ENCODE measurements at places on chromosomes 2 and 18. TPM values are rescaled to one million over a fixed set of nuclear protein-coding genes. Genes with fewer than 3 reads are reported as not detected.

GRCh38 chr2:227058888-227059399 lies 105.1 kb downstream of the COL4A4 start:
- no peak for DNase-seq

GRCh38 chr2:4012197-4012596 lies 308.8 kb downstream of the DCDC2C start:
- no peak for DNase-seq

DNA sequence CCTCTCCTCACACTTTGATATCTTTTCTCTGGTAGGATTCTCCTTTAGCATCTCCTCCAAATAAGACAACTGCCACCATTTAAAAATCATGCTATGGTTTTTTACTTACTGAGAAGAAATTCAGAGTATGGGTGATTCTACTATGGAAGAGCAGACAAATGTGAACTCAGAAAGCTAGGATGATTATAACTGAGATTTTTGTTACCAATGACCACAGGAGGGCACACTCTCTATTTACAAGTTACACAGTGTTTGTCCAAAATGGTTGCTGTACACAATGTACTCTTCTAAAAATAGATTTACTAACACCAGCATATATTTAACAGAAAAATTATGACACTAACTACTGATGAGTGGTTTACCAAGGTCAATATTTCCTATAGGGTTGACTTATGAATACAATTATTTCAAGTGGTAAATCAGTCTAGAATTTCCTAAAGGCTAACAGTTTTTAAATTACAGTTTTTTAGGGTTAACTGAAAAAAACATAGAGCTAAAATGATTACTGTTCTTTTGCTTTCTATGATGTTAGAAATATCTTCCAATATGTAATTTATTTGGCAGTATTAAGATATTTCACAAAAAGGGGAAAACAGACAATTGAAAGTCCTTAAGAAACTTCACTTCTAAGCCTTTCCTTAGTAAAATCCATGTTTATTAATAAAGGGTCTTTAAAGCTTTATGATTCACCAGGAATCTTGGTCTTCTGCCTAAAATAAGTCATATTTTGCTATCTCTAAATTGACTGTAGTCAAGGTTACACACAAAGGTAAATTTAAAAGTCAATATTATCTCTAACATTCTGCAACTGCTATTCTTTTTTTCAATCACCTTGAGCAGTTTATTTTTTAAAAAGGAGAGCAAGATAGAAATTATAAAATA lies 57.2 kb downstream of the MAP4K3 start:
- DNase-seq: no peak

- DNase-seq: no peak
Measured at GRCh38 chr2:15668611-15669305, 77.1 kb downstream of the DDX1 start.

- no peak for DNase-seq
Measured at GRCh38 chr2:68248361-68248760, 4.0 kb downstream of the PPP3R1 start.

DNA sequence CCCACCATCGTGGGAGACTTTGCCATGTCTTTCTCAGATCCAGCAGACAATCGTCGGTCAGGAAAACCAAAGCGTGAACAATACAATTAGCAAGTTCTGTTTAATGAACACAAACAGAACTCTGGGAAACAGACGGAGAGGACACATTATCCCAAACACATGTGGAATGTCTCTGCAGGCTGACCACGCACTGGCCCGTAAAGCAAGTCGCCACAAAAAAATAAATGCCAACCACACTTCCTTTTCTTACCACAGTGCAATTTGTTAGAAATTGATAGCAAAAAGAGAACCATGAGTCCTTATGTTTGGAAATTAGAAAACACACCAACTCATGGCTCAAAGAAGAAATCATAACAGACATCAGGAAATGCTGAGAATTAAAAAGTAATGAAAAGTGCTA lies 210.9 kb downstream of the TWIST2 start:
- no peak for DNase-seq

GRCh38 chr18:58230438-58231179 lies 186.6 kb downstream of the NEDD4L start:
- no peak for DNase-seq

DNA sequence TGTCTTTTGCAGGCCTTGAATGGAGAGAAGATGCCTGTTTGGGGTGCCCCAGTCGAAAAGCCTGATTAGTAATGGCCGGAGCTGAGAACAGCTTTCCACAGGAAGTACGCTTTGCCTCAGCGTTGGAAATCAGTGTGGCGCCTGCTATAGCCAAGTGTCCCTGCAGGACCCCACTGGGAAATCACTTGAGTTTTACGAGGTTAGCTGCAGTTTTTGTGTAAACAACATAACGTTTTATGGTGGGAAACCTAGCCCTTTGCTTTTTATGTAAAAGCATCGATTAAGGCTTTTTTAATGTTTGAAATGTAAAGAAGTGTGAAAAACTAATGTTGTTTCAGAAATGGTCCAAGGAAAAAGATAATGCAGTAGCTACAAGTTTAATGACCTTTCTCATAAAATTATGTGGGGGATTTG lies 234.2 kb downstream of the TTC32 start:
- no peak for DNase-seq

- no peak for DNase-seq
Measured at GRCh38 chr2:118766871-118767270, 80.6 kb downstream of the EN1 start.

GRCh38 chr2:31956312-31956711 lies 54.5 kb downstream of the MEMO1 start:
- DNase-seq: no peak

DNA sequence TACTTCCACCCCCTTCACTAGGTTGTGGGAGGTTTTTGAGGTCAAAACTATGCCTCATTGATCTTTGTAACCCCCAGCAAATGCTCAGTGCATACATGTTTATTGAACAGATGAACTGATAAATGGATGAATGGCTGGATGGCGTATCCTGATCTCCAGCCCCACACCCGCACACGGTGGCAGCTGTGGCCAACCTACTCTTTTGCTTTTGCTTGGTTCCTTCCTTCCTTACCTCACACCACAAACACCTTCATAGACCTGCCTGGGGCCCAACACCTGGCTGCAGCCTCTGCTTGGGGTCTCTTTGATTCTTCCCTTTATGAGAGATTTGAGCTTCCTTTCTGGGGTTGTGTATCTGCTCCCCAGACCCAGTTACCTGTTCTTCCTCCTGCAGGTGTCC lies 25.9 kb downstream of the SPP2 start:
- DNase-seq: no peak

GRCh38 chr2:147374423-147374811 lies 470.4 kb upstream of the ACVR2A start:
- DNase-seq: no peak

GRCh38 chr2:100584816-100585215 lies 22.0 kb downstream of the PDCL3 start:
- no peak for DNase-seq

GRCh38 chr2:60118061-60118460 lies 435.4 kb downstream of the BCL11A start:
- no peak for DNase-seq

GRCh38 chr2:239245872-239246721 lies 154.7 kb downstream of the HDAC4 start:
- no peak for DNase-seq

DNA sequence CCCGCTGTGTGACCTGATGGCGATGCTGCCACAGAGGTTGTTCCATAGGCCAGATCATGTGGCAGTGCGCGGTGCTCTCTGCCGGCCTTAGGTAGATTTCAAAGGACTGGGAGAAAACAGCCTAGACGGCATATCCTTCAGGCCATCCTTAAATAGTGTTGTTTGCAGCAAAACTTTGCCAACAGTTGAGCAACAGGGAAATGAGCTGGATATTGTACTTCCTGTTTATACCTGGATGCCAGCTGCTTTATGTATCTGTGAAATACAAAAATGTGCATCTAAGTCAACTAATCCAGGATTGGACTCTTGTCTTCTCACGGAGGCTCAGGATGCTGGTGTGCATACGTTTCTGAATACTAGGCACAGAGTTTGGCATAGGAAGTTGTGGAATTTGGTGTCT lies 107.1 kb downstream of the EML6 start:
- DNase-seq: no peak

DNA sequence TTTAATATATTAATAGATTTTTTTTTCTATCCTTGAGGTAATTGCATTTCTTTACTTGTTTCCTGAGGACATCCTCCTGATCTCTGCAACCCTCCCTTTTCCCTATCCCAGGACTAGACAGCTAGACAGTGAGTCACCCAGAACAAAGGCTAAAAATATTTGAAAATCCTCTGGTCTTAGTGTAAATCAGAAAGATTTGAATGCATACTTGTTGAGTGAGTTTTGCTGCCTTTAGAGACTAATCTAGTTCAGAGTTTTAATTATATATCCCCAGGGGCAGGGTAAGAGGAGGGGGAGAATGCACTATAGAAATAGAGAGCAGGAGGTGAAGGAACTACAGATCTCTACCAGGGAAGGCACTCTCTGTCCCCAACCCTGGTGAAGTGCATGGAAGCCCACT lies 202.3 kb upstream of the TCF4 start:
- DNase-seq: no peak

Gene FAM110C
- total RNA-seq: 0.63 TPM

Gene TLX2
- not detected for total RNA-seq

Gene POTEI
- not detected for total RNA-seq

Gene MOGAT1
- not detected for total RNA-seq

Gene KIF3C
- 3.5 TPM for total RNA-seq

Gene SLC9A4
- not detected for total RNA-seq

Gene RAB12
- total RNA-seq: 32.4 TPM

Measured in omental fat pad (tissue), 4 donors.